NCI-H1092 treated with DMSO at 0.1 percent for 48 hours (cell line): ENCODE measurements at places on chromosomes 12 and 14.

GRCh38 chr14:76951166-76951565 lies 77.3 kb downstream of the IRF2BPL start:
- no peak for DNase-seq

DNA sequence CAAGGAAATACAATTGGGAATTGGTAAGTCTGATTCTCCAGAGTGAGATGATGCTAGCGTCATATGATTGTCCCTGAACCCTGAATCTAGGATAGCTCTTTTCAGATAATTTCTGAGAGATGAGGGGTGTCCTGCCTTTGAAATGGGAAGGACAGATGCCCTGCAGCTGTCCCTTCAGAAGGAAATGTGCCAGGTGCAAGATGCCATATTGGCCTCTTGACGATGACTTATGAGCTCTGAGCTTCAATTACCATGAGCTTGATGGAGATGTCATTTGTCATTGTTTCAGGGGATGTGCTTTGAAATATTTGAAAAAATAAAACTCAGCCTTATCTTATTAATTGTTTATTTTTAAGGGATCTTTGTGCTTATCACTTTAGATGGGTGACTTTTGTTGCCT lies 185.1 kb downstream of the DACT1 start:
- no peak for DNase-seq

GRCh38 chr12:83128540-83128939 lies 441.8 kb downstream of the TMTC2 start:
- DNase-seq, result no peak

GRCh38 chr12:52254965-52255751 lies 19.3 kb upstream of the KRT86 start:
- no peak for DNase-seq

GRCh38 chr12:129594098-129594497 lies 309.7 kb downstream of the TMEM132D start:
- no peak for DNase-seq

DNA sequence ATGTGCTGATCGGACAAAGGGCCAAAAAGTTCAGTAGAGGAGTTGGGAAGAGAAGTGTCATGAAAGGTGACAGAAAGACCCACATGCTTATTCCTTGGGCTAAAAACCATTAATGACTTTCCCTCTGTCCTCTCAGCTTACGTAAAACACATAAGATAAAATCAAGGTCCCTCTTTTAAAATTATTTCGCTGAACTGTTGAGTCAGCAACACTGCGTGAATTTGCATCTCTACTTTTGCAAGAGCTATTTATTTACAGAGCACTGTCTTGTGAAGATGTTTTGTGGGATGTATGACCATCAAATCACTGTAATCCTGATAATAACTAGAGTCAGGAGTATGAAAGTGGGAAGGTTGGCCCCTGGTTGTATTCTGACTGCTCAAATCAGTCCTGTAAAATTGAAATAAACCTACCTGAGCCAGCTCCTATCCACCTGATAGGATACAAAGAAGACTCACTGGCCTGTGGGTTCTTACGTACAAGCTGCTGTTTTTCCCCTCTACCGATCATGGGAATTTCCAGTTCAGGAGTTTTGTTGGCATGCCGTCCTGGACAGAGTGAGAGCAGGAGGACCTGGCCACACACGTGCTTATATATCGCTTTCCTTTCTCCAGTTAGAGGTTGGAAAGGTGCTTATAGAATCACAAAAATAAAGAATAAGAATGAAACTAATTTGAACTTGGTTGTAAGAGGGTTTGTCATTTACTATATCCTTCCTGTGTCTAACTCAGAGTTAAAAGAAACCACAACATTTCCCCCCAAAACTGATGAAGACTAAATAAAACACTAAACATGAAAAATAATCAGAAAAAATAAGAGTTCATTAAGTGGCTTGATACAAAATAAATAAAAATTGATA lies 42.9 kb downstream of the IFNG-AS1 start:
- DNase-seq, result no peak

DNA sequence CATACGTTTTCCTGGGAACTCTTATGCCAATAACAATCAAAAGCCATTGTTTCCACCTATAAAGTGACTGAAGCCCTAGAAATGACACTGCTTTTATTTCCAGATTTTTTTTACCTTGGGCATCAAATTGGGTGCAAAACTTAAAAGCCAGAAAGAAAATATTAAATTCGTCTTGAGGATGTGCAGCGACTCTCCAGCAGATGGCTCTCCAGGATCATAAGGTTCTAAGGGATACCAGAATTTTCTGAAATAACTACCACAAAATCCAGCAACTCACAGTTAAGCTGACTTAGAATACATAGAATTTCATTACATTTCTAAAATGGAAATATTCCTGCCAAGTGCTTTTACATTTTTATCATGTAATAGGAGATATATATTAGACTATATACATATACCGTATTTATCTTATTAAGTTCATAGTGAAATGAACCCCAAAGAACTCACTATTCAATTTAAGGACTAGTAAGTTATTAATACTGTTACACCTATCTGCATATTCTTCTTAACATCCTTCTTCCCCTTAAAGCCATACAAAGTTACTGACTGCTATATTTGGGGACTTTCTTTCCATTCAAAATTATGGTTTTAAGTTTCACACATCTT lies 44.0 kb downstream of the ARMH4 start:
- DNase-seq, result peak; percentile 67

DNA sequence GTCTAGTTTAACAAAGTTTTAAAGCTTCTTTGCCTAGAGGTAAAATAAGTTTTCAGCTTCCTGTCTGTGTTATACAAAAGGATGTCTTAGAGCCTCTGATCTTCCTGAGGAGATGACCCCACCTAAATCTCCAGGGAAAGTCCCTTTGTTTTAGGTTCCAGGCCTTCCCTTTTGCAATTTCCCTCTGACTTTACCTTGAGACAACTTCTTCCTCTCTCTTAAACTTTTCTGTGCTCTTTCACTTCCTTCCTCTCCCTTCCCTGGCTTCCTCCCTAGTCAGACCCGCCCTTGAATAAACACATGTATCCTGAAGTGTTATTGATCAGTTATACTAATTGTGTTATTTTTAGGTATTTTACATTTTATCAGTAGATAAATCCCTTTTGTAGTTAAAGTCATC lies 134.8 kb downstream of the DYRK2 start:
- no peak for DNase-seq

DNA sequence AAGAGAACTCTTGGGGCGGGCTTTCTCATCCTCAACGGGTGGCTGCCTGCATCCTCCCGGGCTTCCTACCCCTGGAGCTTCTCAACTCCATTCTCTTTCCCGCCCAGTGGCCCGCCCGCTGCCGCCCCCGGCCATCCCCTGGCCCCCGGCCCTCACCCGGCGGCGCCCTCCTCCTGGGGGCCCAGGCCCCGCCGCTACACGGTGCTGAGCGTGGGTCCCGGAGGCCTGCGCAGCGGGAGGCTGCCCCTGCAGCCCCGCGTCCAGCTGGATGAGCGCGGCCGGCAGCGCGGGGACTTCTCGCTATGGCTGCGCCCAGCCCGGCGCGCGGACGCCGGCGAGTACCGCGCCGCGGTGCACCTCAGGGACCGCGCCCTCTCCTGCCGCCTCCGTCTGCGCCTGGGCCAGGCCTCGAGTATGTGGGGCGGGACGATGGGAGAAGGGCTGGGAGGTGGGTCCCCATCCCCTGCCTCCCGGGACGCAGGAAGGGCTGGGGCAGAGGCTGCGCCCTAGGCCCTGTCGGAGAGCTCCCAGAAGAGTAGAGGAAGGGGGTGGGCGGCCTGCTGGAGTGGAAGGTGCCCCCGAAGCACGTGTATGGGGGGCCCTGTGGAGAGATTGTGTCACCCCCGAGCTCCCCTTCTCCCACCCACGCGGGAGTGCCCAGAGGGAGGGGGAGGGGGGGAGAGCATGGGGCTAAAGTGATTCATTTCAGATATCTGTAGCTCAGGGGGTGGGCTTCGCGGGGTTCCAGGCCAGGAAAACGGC lies 1.5 kb downstream of the LAG3 start:
- DNase-seq, result no peak

DNA sequence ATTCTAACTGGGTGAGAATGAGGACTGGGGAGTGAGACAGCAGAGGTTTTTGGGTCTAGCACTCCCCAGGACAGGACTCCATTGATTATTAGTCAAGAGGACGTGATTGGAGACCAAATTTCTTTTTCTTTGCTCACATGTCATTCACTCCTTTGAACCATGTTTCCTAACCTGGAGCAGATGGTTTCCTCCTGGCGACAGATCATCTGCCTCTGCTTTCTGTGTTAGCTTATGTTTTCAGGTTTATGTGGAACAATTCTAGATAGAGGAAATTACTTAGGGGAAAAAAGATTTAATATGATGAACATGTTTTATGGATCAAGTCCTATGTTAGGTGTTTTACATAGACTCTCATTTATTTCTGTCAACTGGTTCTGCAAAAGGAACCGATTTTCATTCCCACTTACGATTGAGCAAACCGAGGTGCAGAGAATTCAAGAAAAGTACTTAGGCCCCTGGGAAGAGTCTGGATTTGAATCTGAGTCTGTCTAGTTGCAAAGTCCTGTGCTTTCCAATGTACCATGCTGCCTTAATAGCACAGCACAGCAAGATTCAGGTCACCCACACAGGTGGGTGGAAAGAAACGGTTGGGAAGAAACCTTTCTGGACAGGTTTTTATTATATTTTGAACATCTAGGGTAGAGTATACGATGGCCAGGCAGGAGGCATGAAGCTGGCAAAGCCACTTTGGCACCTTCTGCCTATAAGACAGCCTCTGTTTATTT lies 30.8 kb downstream of the SMOC1 start:
- no peak for DNase-seq

DNA sequence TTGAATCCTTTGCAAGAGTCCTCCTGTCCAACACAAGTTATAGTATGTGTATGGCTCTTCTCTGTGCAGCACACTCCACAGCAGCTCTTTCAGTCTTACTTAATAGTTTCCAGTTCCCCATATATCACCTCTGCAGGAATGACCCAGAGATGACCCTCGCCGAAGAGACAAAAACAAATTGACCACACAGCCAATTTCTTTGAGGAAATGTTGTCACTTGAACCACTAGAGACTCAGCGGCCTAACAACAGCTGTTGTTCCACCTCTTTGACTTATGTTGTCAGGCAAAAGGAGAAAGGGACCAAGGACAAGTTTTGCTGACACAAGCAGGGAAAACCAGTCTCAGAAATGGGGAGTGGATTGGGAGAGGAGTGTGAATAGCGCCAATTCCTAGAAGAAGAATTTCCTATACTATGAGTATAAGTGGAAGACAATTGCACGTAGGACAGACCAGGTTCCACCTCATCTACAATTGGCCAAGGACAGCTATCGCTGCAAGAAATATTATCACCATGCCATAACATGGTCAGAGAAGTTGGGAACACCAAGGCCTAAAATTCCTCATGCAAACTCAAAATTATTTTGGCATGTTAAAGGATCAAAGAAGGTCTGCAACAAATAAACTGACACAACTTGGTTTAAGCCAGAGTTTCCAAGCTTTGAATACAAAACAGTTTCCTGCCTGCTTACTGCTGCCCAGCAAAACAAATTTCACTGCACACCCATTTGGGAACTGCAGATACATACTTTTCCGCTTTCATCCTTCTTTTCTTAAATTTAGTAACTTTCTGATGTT lies 41.7 kb upstream of the ITPR2 start:
- DNase-seq, result no peak

- DNase-seq, result no peak
Observed at GRCh38 chr12:71703206-71703605, 17.3 kb downstream of the TMEM19 start.

GRCh38 chr14:99268810-99269707 lies 2.9 kb downstream of the BCL11B start:
- peak; percentile 63 for DNase-seq

- DNase-seq, result no peak
Observed at GRCh38 chr14:58667900-58668299, 30.1 kb downstream of the DACT1 start.

DNA sequence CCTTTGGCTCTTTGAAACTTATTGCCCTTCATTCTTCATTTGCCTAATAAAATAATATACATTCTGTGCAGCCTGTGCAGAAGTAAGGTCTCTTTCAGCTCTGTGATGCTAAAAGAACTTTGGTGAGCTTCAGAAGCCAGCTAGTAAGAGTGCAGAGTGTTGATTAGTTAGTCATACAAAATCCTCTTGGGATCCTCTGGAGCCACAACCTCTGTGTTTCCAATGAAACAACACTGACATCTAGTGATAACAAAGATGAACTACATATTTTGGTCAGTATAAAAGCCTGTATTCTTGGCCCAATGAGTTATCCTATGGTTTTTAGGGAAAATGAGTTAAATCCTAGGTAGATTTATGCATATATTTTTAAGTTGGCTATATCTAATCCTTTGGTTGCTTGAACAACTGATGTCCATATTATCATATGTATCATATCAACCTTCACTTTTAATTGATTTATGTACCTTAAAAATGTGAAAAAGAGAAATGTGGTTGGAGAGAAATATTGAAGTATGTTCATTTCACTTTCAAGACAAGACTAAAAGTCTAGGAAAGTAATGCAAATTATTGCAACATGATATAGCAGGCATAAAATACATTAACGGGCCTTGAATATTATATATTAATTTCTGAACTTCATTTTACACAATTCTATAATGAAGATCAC lies 158.4 kb downstream of the KLHL28 start:
- DNase-seq, result peak; percentile 64

DNA sequence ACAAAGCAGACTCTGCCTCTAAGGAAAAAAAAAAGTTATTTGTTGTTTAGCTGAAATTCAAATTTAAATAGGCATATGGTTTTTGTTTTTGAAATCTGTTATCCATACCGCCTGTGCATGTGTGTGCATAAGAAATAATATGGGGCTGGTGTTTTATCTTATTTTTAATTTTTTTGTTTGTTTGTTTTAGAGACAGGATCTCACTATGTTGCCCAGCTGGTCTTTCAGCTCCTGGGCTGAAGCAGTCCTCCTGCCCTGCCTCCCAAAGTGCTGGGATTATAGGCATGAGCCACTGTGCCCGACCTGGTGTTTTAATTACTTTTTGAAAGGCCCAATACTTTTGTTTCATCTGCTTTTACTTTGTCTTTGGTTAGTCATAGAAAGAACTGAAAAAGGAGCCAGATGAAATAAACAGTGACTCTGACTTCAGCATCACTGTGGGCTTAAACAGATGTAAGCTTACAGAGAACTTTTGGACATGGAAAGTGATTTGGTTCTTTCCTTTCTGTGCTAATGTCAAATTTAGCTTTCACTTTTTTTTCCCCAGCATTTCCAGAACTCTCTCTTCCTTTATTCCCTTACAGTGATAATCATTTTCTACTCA lies 37.2 kb downstream of the SUPT16H start:
- DNase-seq, result no peak

GRCh38 chr12:41402801-41403200 lies 214.7 kb downstream of the PDZRN4 start:
- no peak for DNase-seq

GRCh38 chr14:96754845-96755184 lies 42.4 kb upstream of the VRK1 start:
- DNase-seq, result peak; percentile 82

GRCh38 chr14:55160989-55161388 lies 30.4 kb downstream of the DLGAP5 start:
- DNase-seq, result peak; percentile 54

- no peak for DNase-seq
Observed at GRCh38 chr12:47219243-47219642, 139.5 kb upstream of the AMIGO2 start.

DNA sequence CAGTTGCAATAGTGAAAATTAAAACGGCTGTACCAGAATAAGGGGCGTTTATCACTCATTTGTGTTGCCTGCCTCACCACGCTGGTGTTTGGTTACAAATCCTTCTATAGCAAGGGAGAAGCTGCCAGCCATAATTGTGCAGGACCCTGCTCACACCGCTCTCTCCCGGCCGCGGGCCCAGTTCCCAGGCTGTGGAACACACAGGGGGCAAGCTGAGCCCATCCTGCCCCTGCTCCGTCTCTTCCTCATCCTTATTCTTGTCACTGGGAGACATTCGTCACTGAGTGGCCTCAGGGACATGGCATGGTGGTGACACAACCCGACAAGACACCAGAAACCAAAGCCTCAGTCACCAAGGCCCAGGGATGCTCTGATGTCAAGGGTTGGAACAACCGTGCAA lies 116.3 kb upstream of the FKBP4 start:
- DNase-seq, result no peak
